ENCODE measurements at places on chromosomes 1 and 21.

- DNase-seq: no peak
Observed at GRCh38 chr1:30868833-30869435, 39.6 kb downstream of the SDC3 start.

- DNase-seq: peak; percentile 28
Observed at GRCh38 chr1:246067432-246068216, 439.5 kb downstream of the SMYD3 start.

- DNase-seq: no peak
Observed at GRCh38 chr1:167453123-167453522, 65.2 kb downstream of the CD247 start.

- no peak for DNase-seq
Observed at GRCh38 chr1:16237343-16237830, 404 bp upstream of the CPLANE2 start.

- no peak for DNase-seq
Observed at GRCh38 chr1:46370214-46370633, 23.9 kb upstream of the FAAH start.

GRCh38 chr1:103790172-103790571 is 40.5 kb downstream of the AMY1C start:
- DNase-seq: no peak

GRCh38 chr1:109719337-109719837 is 7.3 kb downstream of the GSTM5 start:
- DNase-seq: no peak

DNA sequence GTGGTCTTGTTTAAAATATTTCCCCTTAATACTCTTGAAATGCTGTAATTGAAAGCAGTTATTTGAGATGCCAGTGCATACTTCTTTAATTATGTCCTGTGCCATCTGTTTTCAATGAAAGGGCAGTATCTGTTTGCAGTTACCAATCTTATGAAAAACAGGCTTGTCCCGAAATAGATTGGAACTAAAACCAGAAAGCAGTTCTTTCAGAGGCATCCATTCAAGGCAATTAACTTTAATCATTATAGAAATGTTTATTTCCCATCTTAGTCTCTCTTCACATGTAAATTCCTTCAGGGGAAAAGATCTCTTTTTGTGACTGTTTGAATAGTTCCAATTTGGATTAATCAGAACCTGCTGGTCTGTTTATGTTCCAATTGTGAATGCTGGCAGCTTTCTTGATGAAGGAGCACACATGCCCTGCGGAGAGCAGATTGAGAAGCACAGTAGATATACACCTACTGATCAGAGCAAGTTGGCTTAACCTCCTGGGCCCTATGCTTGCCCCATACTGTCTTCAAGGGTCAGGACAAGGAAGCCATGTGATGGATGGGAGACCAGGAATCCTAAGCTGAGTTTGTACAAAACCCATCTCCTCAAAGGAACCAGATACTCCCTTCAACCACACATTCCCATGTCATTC is 41.6 kb upstream of the MROH9 start:
- DNase-seq: no peak

GRCh38 chr1:241675983-241676382 is 23.9 kb downstream of the WDR64 start:
- no peak for DNase-seq

DNA sequence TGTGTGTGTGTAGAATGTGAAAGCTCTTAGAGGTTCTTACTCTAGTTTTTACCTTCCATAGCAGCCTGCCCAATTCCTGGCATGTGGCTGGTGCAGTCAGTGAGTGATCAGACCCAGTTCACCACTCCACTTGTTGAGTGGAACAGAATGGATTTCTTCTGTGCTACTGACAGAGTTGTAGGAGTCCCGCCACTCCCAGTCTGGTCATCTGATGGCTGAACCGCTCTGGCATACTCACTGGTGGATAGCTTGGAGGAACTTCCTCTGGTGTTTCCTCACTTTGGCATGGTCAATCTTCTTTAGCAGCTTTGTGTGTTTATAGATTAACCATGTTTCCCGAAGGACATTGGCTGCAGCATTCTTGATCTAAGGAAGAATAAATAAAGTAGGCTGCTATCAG is 106.7 kb upstream of the ADAR start:
- no peak for DNase-seq

DNA sequence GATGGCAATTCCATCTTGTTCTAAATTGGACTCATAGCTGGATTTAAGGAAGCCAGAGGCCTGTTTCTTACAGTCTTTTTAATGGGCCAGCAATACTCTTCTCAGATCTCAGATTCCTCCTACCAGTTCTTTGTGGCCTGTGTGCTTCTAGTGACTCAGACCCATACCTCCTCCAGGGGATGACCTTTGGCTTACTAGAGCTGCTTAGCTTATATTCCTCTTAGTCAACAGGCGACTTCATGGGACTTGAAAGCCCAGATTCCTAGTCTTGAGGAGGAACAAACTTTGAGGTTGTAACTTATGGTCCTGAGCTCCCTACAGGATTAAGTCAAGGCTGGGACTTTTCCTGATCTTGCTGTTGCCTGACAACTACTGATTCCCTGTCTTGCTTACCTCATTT is 12.4 kb upstream of the PAPPA2 start:
- DNase-seq: no peak

DNA sequence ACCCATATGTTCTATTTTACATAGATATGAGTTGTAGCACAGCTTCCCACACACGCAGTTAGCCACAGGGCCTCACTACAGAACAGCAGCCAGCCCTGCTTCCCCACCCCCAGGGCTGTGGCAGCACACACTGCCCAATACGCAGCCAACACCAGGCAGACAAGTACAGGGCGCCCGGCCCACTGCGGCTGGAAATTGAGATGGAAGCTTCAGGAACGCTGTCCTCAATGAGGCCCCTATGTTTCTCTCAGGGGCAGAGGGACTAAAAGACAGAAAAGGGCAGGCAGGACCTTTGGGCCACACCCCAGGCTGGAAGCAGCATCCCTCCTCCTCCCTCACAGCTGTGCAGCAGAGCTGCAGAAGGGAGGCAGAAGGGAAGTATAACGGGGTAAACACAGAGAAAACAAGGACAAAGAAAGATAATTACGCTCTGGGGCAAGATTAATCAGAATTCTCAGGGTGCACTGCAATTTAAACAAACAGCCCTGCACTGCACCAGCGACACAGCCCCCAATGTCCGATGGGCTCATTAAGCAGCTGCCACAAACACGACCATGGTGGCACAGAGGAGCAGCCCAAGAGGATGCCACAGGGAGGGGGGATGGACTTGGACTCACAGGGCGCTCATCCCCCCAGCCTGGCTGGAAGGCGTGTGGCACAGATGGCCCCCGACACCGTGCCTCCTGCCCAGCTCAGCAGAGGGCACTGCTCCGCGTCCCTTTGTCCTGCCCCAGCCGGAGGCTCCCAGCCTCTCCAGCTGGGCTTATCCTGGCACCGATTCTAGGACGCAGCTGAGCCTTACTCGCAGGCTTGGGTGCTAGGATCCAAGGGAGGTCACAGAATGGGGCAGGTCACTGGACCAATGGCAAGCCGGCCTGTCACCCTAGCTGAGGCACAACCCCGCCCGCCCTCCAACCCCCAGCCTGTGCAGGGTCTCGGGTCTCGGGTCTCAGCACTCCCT is 14.2 kb downstream of the WDR4 start:
- DNase-seq: peak; percentile 71

DNA sequence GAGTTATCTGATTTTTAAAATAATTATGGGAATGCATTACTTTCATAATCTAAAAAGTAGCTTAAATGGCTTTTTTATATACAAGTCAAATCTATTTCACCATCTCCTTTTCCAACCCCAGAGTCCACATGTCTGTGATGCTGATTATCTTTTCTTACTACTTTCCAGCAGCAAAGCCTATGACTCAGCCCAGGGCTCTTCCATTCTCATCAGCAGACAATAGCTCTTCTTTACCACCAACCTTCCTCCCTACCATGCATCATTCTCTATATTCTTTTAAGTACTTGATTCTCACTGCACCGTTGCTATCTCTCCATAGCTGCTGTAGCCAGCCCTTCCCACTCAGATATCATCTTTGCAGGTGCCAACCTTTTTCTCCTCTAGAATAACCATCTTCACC is 61.3 kb downstream of the OVGP1 start:
- no peak for DNase-seq

- peak; percentile 41 for DNase-seq
Observed at GRCh38 chr1:170881268-170882265, 53.8 kb upstream of the MROH9 start.

DNA sequence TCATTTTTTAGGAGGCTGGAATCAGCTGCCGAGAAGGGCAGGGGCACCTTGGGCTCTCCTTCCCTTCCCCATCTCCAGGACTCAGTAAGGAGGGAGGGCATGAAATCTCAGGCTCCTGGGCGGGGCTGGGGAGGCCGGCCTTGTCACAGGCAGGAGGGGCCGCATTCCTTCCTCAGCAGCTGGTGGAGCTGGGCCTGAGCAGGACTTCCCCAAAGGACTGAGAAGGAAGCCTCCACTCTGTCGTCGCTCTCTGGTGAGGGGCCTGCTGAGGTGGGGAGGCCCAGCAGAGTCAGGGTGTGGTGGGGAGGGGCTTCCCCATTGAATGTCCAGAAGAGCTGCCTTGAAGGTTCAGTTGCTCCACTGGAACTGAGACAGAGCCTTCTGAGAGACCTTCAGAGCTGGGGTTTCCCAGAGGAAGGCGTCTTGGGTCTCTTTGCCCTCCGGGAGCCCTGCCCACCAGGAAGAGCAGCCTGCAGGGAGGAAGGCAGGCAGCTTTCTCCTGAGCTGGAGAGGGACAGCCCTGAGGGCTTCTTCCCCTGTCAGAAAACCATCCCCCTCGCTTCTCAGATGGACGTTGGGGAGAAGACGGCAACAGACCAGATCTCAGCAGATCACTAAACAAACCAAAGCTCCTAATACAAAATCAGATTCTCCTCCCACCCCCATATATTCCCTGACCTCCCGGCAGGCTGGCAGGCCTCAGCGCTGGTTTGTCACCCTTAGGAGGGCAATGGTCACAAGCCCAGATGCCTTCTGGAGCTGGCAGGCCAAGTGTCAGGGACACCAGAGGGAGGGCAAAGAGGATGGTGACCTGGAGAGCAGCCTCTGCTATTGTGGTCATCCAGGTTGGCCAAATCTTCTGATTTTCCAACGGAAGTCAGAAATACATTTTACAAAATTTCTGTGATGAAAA is 10.7 kb downstream of the KCNA10 start:
- peak; percentile 87 for DNase-seq

DNA sequence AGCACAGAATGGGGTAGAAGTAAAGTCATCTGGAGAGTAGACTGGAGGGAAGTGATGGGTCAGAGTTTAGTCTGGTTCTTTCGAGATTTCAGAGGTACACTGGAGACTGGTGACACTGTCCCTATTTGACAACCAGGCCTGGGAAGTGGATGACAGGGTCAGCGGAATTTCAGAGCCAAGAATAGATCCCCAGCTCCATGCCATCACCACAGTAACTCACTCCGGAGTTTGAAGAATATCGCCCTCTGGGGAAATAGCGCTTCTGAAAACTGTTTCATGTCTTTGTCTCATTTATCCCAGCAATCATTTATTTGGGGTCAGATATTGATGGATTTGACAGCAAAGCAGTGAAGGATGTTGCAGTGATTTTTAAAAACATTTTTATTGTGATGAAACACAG is 7.6 kb upstream of the NFASC start:
- DNase-seq: no peak

DNA sequence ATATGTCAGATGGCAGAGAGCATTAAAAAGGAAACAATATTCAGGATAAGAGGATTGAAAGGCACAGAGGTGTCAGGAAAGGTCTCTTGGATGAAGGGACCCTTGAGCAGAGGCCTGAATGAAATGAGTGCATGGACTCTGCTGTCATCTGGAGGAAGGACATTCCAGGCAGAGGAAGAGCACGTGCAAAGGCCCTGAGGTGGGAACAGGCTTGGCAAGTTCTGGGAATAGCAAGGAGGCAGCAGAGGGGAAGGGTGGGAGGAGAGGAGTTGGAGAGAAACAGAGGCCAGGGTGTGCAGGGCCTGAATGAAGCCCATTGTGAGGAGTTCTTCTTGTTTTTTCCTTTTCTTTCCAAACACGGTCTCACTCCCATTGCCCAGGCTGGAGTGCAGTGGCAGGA is 59.0 kb upstream of the RUNX3 start:
- DNase-seq: no peak

DNA sequence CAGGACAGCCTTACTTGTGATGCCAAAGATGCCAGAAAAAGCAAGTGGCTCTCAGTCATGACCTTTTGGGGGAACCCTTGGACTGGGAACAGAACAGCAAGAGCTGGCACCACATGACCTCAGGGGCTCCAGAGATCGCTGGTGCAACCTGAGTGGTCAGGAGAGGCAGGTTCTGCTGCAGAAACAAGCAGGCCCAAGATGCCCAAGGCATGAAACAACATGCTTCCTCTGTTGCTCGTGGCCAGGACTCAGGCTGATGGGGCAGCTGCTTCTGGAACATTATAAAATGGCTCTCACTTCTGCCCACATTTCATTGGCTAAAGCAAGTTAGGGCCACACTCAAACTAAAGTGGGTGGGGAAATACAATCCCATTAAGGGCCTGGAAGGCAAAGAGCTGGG is 17.7 kb upstream of the CLSTN1 start:
- no peak for DNase-seq

DNA sequence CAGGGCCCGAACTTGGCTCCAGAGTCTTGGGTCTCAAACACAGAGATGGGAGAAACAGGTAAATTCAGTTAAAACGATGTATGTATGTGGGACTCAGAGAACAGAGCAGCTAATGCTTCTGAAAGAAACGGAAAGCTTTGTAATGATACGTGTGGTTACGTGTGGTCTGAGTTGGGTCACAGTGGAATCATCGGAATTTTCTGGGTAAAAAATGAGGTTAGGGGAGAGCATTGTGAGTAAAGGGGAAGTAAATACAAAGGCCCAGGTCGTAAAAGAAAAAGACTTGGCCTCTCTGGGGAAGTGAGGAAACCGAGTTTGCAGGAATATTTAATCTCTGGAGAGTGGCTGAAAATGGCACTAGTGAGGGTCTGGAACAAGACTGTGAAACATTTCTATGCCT is 8.3 kb downstream of the NHLH2 start:
- no peak for DNase-seq

DNA sequence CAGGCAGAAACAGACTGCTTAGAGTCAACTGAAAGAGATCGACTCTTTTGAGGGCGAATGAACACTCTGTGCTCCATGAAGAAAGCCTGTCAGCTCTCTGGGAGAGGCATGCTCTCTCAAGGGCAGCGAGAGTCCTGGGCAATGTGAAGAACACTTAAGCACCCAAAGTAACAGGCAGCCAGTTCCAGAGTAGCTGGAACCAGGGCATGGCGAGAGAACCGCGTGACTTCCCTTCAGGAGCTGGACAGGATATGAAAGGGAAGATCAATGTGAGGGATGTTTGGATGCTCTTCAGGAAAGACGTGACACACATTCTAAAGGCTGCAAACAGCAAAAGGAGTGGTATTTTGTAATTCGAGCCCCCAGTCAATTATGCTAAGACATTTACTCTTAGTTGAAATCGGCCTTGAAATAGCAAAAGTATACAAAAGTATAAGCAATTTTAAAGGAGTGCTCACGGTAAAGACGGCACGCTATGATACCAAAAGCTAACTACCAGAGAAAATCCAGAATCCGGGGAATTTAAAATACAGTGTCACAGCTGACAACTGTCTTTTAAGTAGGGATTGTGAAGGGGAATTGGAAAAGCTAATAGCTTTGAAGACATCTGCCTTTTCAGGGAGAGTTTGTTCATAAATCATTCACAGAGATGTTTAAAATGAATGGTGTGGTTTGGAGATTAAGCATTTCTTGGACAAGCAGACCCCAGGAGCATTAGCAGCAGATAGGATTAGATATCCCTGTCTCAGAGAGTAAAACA is 20.8 kb downstream of the ADAMTS5 start:
- peak; percentile 78 for DNase-seq
